Activated CD8-positive, alpha-beta T cell treated with anti-CD3 and anti-CD28 coated beads for 36 hours (primary cell): ENCODE measurements at places on chromosomes 7 and 10. TPM values are rescaled to one million over a fixed set of nuclear protein-coding genes. Genes with fewer than 3 reads are reported as not detected.

Gene CDHR1
- total RNA-seq: 1.8 TPM

Gene PPIF
- total RNA-seq: 81.5 TPM

Gene ECHDC3
- total RNA-seq: 1.7 TPM

Gene FAM25A
- not detected for total RNA-seq

Gene CFAP58
- 0.27 TPM for total RNA-seq

Gene CABCOCO1
- total RNA-seq: not detected

Gene CDK6
- total RNA-seq: 138 TPM

Gene UTF1
- not detected for total RNA-seq

Gene PLXNA4
- 0.70 TPM for total RNA-seq

Gene FAM180A
- not detected for total RNA-seq

Gene MYL10
- total RNA-seq: not detected
